CD4-positive, alpha-beta T cell treated with Interleukin-10 for 1 hour (primary cell): ENCODE measurements at places on chromosomes 2 and 18.

- peak; percentile 22 for DNase-seq
Measured at GRCh38 chr2:169365029-169365480, 2.7 kb upstream of the LRP2 start.

DNA sequence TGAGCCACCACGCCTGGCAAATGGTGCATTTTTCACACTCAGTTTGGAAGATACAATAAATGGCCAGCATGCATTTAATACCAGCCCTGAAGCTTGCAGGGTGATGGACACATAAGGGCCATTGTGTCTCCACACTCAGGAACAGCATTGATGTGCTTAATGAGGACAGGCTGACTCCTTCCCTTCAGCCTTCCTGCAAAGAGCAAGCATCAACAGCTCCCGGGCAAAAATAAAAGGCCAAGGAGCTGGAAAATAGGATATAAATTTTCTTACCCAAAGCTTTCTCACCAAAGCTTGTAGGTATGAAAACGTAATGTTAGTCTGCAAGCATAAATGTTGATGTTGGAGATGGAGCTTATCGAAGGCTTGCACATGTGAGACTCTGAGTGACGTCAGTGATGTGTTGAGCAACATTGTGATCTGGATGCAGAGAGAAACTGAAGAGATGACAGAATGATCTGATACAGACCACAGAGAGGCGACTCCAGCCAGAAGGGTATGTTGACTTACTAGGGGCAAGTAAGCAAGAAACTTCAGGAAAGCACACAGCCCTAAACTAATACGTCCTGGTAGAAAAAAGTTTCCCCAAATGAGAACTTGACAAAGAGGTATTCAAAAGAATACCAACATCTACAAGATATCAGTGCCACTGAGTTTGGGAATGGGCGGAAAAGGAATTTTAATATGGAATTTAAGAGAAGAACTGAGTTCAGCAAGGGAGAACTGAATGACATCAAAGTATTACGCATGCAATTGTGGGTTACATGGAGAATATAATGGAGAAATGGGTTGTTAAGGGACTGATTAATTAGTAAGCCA is 256.5 kb downstream of the TGIF1 start:
- DNase-seq: no peak

DNA sequence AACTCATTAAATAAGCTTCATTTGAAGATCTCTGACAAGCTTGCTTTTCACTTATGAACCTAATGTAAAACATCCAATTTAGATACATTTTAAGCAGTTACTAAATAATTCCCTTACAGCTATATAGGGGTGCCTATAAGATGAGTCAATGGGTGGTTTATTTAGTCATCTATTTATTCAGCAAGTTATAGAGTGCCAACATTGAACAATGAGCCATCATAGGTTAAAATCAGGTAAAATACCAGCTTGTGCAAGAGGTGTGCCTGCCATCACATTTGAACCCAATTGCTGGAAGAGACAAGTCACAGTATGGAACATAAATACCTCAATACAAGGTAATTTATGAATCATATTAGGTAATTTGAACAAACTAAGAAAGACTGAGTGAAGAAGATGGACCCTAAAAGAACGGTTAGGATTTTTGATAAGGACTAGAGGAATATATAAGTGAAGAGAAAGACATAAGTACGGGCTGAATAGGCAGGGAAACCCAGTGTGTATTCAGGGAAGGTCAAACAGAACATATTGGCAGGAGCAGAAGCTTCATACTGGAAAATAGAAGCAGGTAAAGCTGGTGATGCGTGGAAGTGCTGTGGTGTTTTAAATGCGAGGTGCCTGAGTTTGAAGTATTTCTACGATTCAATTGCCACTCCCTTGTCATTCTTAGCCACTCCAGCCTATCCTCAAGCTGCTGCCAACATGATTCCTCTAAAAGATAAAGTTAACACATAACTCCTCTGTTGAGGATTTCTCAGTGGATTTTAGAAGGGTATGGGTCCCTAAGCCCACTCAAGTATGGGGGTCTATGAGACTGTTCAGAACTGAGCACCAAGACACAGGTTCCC is 18.9 kb upstream of the STAT4 start:
- DNase-seq: no peak

- no peak for DNase-seq
Measured at GRCh38 chr2:173612354-173612753, 257.7 kb downstream of the CDCA7 start.

- DNase-seq: no peak
Measured at GRCh38 chr2:240604939-240605716, 18.6 kb downstream of the CAPN10 start.

DNA sequence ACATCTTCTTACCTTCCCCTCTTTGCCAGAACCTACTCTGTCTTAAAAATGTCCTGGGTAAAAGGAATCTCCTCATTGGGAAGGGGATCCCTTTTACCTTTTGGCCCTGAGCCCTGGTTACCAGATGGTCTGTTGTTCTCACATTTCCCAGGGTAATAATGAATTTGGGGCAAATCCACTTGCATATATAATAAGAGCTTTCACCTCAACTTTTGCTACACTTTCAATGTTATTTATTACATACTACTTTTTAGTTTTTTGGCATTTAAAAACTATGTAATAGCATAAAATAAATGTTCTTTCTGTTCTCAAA is 15.0 kb downstream of the CERS6 start:
- DNase-seq: no peak

GRCh38 chr2:207387001-207387571 is 142.7 kb upstream of the CREB1 start:
- no peak for DNase-seq

DNA sequence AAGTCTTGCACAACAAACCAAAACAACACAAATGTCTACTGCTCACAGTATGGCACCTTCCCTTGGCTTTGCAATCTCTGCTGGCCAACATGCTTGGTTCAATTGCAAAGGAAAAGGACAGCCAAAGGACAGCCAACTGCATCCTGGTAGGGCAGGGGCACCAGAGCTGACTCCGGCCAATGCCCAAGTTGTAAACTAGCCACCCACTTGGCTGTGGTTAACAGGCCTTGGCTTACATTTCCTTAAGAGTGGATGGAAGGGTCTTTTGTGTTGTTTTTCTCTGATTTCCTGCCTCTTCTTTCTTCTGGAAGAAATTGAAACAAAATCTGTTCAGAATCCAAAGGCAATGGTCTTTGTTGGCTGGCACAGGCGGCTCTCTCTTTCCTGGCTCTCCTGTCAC is 119.1 kb upstream of the TRIB2 start:
- no peak for DNase-seq

- DNase-seq: no peak
Measured at GRCh38 chr2:136932700-136933099, 167.4 kb downstream of the THSD7B start.

GRCh38 chr2:175500255-175500654 is 318.7 kb upstream of the ATP5MC3 start:
- no peak for DNase-seq

GRCh38 chr2:44989176-44989575 is 20.1 kb downstream of the SIX2 start:
- DNase-seq: no peak

DNA sequence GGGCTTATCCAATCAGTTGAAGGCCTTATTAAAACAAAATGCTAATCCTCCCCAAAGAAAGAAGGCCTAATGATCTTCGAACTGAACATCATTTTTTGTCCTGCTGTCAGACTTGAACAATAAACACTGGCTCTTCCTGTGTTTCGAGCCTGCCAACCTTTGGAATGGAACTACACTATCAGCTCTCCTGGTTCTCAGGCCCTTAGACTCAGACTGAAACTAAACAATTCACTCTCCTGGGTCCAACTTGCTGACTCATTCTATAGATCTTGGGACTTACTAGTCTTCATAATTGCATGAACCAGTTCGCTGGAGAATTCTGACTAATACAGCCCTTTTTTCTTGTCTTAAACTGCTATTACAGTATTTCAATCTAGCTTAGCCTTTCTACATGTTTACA is 235.2 kb downstream of the LNPK start:
- no peak for DNase-seq
